ENCODE measurements at places on chromosomes 16 and 17.

DNA sequence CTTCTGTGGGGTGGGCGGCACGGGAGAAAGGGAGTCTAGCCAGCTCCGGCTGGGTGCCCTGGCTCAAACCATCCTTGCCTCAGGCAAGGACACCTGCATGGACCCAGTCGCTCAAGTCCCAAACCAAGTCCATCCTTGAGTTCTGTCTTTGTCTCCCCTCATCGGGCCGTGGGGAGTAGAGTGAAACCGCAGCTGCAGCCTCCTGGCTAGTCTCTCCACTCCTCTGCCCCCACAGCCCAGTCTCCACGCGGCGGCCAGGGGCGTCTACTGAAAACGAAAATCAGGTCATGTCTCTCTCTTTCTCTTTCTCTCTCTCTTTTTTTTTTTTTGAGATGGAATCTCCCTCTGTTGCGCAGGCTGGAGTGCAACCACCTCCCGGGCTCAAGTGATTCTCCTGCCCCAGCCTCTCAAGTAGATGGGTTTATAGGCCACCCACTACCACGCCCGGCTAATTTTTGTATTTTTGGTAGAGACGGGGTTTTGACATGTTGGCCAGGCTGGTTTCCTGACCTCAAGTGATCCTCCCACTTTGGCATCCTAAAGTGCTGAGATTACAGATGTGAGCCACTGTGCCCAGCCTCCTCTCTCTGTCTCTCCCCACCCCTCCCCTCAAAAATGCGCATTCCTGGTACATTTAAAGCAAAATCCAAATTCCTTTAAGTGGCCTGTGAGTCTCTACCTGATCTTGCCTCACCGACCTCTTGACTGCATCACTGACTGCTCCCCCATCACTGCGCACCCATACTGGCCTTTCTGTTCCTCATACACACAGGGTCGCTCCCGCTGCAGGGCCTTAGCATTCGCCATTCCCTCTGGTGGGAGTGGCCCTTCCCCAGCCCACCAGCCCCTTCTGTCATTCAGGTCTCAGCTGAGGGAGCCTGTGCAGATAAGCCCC is 17.7 kb upstream of the RMI2 start:
- no peak for DNase-seq

GRCh38 chr17:353213-353837 is 718 bp upstream of the RPH3AL start:
- no peak for DNase-seq

GRCh38 chr17:42804918-42805367 is 6.3 kb downstream of the CNTD1 start:
- no peak for DNase-seq

DNA sequence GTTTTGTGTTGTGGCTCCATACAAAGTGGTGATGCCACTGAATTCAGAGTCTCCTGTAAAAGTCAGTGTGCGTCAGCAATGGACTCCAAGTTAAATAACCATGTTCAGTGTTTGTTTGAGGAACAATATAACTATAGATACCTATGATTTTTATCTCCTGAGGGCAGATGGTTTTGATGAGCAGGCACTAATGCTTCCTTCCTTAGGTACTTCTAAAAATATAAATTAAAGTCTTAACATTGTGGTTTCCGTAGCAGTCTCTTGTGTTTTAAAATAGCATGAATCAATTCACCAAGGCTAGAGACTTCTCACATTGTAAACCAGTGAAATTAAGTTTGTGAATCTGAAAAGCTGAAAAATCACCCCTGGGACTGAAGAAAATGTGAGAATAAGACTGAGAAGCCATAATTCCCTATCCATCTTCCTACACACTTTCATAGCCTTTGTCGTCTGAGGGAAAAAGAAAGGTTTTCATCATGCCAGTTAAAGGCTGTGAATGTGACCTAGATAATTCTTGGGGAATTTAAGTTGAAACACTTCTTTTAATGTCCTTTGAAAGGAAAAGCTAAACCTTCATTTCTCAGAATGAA is 1502.9 kb downstream of the CDH11 start:
- no peak for DNase-seq

DNA sequence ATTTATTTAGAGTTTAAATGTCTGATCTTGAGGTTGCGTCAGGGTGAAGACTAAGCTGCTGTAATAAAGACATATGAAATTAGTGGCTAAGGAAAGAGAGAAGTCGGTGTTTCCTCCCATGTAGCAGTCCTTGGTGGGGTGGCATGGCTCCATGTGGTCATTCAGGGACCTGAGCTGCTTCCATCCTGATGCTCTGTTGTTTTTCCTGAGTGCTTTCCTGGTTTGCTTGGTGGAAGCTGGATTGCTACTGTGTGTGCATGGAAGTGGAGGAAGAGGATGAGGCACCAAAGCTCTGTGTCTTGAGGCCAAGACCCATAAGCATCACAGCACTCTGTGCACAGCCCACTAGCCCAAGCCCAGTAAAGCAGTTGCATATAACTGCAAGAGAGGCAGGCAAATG is 241.8 kb upstream of the CACNG5 start:
- DNase-seq: no peak
